ENCODE measurements at places on chromosomes 4 and X. TPM values are rescaled to one million over a fixed set of nuclear protein-coding genes. Genes with fewer than 3 reads are reported as not detected.

Gene UGT2B17
- not detected for total RNA-seq

Gene NPY5R
- total RNA-seq: 0.38 TPM

GRCh38 chr4:60743654-60744053, 456.5 kb upstream of the ADGRL3 start:
- H3K36me3 ChIP-seq: no peaks in the 10 kb centered on the region
- no peak overlapping the region for H3K4me3 ChIP-seq

DNA sequence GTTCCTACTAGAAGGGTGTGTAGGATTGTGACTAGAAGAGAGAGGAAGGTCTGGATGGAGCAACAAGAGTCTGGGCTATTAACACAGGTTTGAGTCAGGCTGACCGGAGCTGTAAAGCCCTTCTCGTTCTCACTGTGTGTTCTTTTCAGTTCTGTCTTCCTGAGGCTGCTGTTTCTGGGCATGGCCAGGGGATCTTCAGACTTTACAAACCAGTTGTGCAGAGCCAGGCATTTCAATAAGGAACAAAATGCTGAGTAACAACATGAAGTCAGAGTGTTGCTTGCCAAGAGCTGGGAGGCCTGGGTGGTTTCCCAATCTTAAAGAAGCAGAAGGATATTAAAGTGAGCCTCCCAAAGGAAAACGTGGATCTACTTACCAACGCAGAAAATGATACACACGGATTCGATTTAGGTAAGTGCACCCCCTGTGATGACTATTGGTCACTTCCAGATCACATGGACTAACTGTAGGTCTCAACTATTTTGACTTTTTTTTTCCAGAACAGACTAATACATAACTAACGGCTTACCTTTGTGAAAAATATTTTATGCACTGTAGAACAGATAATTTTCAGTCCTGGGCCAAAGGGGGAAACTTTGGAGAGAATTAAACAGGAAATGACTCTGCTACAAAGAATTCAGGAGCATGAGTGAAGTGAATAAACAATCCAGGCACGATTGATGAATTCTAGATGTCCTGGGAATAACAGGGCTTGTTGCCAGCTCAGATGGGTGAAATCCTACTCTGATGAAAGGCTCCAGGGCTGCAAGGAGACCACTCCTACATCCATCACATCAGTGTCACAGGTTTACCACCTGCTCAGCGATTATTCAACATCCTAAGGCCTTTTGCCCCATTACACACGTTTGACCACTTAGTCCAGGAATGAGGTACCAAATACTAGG, 94.5 kb downstream of the ANXA3 start:
- H3K36me3 ChIP-seq: no peaks in the 10 kb centered on the region
- H3K4me1 ChIP-seq: peaks cover 41% of the 10 kb centered on the region
- DNase-seq: no peak
- peak overlapping the region; percentile 73 for H3K27ac ChIP-seq
- H3K4me3 ChIP-seq: peak overlapping the region; percentile 33

Gene KLHL4
- 1.0 TPM for total RNA-seq

DNA sequence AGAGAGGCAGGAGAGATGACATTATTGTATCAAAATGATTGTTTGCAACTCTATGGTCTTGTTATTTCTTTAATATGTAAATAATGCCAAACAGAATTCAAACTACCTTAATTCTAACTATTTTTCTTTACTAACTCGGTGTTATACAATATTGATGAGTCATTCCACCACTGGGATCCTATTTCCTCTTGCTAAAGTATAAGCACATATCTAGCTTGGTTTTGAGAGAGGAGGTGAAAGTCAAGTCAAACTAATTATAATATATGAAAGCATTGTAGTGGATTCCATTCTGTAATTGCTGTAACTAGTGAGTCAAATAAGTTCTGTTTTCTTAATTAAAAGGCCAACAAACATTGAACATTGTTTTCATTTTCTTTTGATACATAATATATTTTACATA, 837.6 kb downstream of the PDHA2 start:
- no peak overlapping the region for H3K4me3 ChIP-seq
- no peaks in the 10 kb centered on the region for H3K4me1 ChIP-seq
- H3K27ac ChIP-seq: no peak overlapping the region
- DNase-seq: no peak

Gene MAP7D2
- total RNA-seq: 0.26 TPM

Gene LRAT
- 1.1 TPM for total RNA-seq

GRCh38 chrX:54891573-54891972, 29.1 kb upstream of the TRO start:
- H3K4me1 ChIP-seq: no peaks in the 10 kb centered on the region
- no peak for DNase-seq
- no peaks in the 10 kb centered on the region for H3K27me3 ChIP-seq
- no peak overlapping the region for H3K27ac ChIP-seq

Gene EFHC2
- 0.17 TPM for total RNA-seq

Gene TKTL1
- not detected for total RNA-seq

DNA sequence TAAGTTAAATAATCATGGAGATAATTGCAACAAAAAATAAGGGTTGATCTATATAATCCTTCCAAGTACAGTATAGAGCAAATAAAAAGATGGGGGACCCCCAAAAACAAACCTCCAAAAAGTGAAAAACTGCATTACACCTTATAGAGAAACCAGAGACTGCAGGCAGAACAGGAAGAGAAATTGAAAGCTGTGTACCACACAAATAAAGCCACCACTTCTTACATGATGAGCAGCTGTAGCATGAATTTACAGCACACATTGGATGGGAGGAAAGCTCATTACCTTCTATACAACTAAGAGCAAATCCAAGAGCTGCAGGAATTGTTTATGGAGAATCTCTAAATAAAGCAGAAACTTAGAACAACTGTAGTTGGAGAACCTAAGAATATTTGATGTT, 152.4 kb upstream of the PDE5A start:
- no peaks in the 10 kb centered on the region for H3K27me3 ChIP-seq
- no peak overlapping the region for H3K27ac ChIP-seq
- DNase-seq: no peak
- H3K4me3 ChIP-seq: no peak overlapping the region
- H3K36me3 ChIP-seq: no peaks in the 10 kb centered on the region

DNA sequence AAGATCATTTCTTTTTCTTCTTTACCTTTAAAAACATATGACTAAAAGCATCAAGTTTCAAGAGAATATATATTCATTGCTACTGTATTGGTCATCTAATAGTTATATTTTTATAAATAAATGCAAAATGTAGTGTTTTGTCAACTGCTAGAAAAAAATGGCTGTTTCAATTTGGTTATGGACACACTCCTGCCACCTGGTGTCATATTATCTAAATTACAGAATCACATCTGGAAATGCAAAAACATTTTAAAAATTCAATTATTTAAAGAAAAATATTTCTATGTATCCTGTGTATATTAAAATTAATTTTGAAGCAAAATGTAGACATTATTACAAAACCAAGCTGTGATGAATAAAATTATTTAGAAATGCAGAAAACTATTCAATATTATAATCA, 329.4 kb upstream of the PCDH18 start:
- H3K27ac ChIP-seq: no peak overlapping the region
- H3K27me3 ChIP-seq: no peaks in the 10 kb centered on the region
- H3K4me1 ChIP-seq: no peaks in the 10 kb centered on the region

- DNase-seq: no peak
- no peaks in the 10 kb centered on the region for H3K36me3 ChIP-seq
- H3K27me3 ChIP-seq: no peaks in the 10 kb centered on the region
- no peak overlapping the region for H3K27ac ChIP-seq
- no peaks in the 10 kb centered on the region for H3K4me1 ChIP-seq
These were observed 30.4 kb upstream of the TEC start for GRCh38 chr4:48300004-48300403.

Gene TBC1D1
- 61.9 TPM for total RNA-seq

Gene NEK1
- total RNA-seq: 13.5 TPM

GRCh38 chr4:124650614-124651013, 61.9 kb downstream of the ANKRD50 start:
- no peak for DNase-seq
- H3K36me3 ChIP-seq: no peaks in the 10 kb centered on the region
- no peaks in the 10 kb centered on the region for H3K4me1 ChIP-seq
- H3K27ac ChIP-seq: no peak overlapping the region

DNA sequence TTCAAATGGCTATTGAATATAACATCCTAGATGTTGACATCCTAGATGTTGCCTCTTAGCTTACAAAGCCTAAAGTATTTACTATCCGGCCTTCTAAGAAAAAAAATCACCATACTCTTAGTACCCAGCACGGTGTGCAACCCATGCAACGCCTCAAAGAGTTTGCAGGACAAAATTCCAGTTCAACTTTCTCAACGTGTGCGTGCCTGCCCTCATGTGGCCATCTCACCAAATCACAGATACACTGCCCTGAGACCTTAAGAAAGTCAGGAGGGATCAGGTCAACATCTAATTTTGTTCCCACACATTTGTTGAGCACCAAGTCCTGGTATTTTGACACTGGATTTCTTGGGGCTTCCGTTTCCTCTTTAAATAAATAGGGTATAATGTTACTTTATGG, 68.3 kb downstream of the CRMP1 start:
- H3K36me3 ChIP-seq: peaks cover 6% of the 10 kb centered on the region
- H3K4me3 ChIP-seq: no peak overlapping the region
- peaks cover 12% of the 10 kb centered on the region for H3K4me1 ChIP-seq
- H3K27me3 ChIP-seq: no peaks in the 10 kb centered on the region

Gene SHROOM4
- total RNA-seq: 43.5 TPM

Gene NR0B1
- not detected for total RNA-seq

- H3K4me3 ChIP-seq: no peak overlapping the region
- no peak overlapping the region for H3K27ac ChIP-seq
- no peaks in the 10 kb centered on the region for H3K4me1 ChIP-seq
- no peaks in the 10 kb centered on the region for H3K27me3 ChIP-seq
These were observed 45.6 kb downstream of the WDR19 start for GRCh38 chr4:39227906-39228305.

DNA sequence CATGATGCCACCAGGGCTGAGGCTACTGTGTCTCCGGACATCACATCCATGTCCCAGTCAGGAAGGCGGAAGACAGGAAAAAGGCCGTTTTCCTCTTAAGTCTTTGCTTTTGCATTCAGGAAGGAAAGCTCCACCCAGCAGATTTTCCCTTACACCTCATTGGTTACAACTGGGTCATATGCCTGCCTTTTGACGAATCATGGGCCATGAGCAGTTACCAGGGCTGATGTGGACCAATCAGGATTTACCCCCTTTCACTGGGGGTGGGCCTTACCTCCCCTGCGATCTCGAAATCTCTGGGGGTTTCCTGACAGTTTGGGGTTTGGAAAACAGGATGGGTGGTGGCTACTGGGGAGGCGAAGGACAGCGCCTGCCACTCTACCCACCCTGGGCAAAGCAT, 52.5 kb upstream of the GRPEL1 start:
- no peak for DNase-seq
- no peaks in the 10 kb centered on the region for H3K36me3 ChIP-seq
- H3K4me3 ChIP-seq: no peak overlapping the region
- H3K27me3 ChIP-seq: no peaks in the 10 kb centered on the region
- no peak overlapping the region for H3K27ac ChIP-seq

Gene UGT2B10
- total RNA-seq: not detected

DNA sequence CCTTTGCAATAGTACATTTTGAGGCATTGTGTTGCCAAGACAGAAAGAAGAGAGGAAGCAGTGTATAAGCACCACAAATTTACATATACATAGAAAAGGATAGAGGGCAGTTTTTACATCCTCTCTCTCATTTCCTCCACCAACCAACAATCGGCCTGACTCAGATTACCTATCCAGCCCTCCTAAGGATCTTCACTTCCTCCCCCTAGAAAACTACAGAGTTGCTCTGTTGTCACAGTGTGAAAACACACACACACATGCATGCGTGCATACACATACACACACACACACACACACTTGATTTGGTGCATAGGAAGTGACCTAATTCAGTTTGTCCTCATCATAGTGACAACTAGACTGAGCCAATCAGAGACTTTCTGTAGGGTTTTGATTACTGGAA, 98.8 kb upstream of the SPRY1 start:
- H3K36me3 ChIP-seq: no peaks in the 10 kb centered on the region
- H3K27ac ChIP-seq: no peak overlapping the region
- no peak overlapping the region for H3K4me3 ChIP-seq

- H3K27ac ChIP-seq: no peak overlapping the region
- H3K4me3 ChIP-seq: no peak overlapping the region
- H3K4me1 ChIP-seq: no peaks in the 10 kb centered on the region
- no peak for DNase-seq
These were observed 63.3 kb downstream of the PTPN13 start for GRCh38 chr4:86657382-86657781.

DNA sequence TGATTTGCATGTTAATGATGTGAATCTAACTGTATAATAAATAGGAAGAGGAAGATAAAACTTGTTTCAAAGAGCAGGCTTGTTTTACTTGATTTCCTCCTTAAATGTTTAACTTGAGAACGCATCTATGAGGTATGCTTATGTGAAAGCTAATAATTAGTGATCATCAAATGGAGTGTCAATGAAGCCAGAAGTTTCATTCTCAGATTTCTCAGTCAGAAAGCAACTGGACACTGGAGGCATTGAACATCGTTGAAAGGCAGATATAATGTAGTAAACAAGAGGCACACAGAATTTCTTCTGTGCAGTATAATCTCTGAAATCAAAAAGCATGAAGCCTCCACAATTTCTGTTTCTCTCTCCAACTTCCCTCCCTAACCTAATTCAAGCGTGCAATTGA, 672.9 kb downstream of the ADGRL3 start:
- H3K36me3 ChIP-seq: no peaks in the 10 kb centered on the region
- DNase-seq: no peak
- H3K27ac ChIP-seq: no peak overlapping the region
- no peaks in the 10 kb centered on the region for H3K27me3 ChIP-seq
- H3K4me1 ChIP-seq: no peaks in the 10 kb centered on the region
- no peak overlapping the region for H3K4me3 ChIP-seq

- H3K27ac ChIP-seq: no peak overlapping the region
- DNase-seq: no peak
- no peaks in the 10 kb centered on the region for H3K4me1 ChIP-seq
- H3K27me3 ChIP-seq: no peaks in the 10 kb centered on the region
- H3K4me3 ChIP-seq: no peak overlapping the region
These were observed 359.2 kb downstream of the EPHA5 start for GRCh38 chr4:65311120-65311519.

DNA sequence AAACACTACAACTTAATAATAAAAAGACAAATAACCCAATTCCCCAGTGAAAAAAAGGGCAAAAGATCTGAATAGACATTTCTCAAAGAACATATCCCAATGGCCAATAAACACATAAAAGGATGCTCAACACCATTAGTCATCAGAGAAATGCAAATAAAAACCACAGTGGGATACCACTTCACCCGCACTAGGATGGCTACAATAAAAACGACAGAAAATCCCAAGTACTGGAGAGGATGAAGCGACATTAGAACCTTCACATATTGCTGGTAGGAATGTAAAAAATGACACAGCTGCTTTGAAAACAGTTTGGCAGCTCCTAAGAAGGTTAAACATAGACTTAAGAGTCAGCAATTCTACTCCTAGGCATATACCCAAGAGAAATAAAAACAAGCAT, 140.6 kb upstream of the ARX start:
- H3K27ac ChIP-seq: no peak overlapping the region
- no peaks in the 10 kb centered on the region for H3K36me3 ChIP-seq
- H3K4me3 ChIP-seq: no peak overlapping the region
- no peaks in the 10 kb centered on the region for H3K27me3 ChIP-seq

GRCh38 chr4:88040707-88041106, 33.3 kb downstream of the PKD2 start:
- DNase-seq: no peak
- H3K27ac ChIP-seq: no peak overlapping the region
- no peaks in the 10 kb centered on the region for H3K27me3 ChIP-seq
- no peaks in the 10 kb centered on the region for H3K4me1 ChIP-seq

Gene AMBN
- total RNA-seq: not detected
